ENCODE measurements at places on chromosomes 7 and 10.
A peak's percentile ranks its signal among the peaks of the same experiment; 100 is the strongest.

GRCh38 chr7:142001163-142001874 is 5.6 kb downstream of the MGAM start:
- DNase-seq, result no peak

DNA sequence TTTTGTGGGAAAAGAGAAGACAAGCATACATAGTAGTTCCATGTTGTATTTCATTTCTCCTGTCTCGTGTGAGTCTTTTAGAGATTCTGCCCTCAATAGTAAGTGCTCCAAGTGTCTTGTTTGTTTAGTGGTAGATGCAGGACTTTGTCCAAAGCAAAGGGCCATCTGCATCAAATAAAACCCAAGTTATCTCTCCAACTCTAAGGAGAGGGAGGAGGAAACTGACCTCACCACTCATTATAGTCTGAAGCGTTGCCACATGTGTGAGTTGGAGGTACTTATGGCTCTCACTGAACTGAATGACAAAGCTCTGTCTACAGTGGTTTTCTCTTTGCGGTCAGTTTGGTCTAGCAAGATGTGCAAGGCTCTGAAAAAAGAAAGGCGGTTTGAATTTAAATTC is 272.6 kb downstream of the DOCK4 start:
- no peak for DNase-seq

DNA sequence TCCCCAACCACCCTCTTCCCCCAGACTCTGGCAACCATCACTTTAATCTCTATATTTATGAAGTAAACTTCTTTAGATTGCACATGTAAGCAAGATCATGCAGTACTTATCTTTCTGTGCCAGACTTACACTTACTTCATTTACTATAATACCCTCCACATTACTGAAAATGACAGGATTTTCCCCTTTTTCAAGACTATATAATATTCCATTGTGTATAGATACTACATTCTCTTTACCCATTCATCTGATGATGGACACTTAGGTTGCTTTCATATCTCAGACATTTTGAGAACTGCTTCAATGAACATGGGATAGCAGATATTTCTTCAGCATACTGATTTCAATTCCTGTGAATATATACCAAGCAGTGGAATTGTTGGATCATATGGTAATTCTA is 4.4 kb downstream of the DOCK4 start:
- DNase-seq, result no peak

DNA sequence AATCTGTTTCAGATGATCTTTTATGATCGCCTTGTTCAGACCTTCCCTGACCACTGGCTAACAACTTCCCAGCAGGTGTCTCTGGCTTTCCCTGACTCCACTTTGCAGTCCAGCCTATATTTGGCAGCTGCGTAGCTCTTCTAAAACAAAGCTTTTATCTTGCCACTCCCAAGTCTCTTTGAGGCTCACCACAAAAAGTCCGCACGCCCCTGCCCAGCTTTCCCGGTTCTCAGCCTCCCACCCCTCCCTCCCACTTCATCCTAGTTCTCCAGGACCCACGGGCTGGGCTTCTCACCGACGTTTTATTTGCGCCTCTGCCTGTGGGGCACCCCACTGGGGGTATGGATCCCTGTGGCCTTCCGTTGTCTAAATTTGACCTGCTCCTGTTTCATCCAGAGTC is 58.9 kb upstream of the USP6NL start:
- DNase-seq, result no peak

- DNase-seq, result no peak
Observed at GRCh38 chr7:145331076-145331475, 495.2 kb upstream of the TPK1 start.

- no peak for DNase-seq
Observed at GRCh38 chr10:178723-179122, 43.5 kb downstream of the ZMYND11 start.

- DNase-seq, result no peak
Observed at GRCh38 chr10:102542800-102543418, 39.1 kb downstream of the SUFU start.

- DNase-seq, result no peak
Observed at GRCh38 chr10:114391599-114391998, 12.7 kb downstream of the AFAP1L2 start.

DNA sequence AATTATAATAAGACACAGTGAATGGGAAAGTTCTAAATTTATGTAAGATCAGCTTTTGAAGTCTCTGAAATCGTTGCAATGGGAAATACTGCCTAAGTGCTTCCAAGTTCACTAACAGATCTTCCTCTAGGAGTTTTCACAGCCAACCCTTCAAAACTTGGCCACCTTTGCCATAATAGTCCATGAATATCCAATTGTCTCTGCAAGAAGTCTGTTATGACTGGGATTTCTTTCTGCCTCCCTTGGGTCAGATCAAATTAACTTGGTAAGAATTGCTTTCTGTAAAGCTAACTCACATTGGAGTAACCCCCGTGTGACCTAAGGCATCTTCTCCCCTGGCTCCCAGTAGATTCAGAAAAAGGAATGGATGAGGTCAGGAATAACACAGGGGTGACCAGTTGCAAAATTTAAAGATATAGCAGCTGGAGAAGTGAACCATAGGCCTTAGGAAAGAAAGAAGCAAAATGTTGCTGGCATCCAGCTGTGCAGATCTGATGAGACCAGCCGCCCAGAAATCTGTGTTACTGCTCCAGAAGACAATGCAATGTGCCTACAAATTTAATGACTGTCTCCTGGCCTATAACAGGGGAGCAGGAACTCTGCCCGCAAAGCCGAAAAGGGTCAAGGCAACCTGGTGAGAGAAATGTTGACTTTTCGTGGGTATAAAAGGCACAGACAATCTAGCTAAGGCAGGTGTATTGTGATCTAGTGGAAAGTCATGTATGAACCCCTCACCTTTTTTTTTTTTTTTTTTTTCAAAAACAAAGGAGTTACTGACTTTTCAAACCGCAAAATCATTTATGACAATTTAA is 7.5 kb upstream of the OPTN start:
- no peak for DNase-seq

DNA sequence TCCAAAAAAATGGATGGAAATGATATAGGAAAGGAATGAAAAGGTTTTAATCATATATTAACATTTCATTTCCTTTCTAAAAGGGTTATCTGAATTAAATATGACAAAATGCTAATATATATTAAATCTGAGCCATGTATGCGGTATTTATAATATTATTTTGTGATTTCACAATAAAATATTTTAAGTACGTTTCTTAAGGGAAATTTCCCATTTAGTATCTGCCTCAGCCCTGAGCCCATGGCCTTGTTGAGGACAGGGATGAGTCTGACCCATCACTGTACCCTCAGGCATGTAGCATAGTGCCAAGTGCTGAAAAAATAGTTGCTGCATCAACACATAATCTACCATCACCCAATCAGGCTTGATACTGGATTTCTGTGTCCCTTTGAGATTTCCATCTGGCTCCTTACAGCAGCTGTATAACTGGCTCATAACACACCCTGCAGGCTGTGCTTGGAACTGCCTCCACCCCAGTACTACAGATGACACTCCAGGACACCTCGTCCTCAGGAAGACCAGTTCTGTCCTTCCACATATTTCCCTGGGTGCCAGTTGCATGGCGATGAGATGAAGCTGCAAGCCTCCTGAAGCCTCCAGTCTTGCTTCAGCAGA is 59.4 kb upstream of the ASAH2 start:
- DNase-seq, result no peak

DNA sequence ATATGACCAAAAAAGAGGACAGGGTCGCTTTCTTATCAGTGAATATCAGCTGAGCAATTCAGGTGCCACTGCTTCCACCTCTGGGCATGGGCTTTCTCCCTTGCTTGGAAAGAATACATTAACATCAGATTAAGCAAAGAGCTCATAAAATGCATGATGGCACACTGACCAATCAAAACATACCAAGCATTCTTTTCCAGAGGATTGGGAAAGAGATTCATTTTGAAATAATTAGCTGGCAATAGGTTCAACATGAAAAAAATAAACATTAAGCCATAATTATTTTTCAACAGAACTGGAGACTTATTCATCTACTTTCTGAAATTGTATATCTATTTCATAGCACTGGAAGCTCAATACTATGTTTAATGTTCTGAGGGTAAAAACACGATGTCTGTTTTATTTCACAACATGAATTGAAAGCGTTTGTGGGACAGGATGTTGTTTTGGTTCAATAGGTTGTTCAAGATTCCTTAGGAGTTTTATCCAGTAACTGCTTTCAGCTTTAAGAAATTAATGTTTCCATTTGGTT is 53.2 kb downstream of the TFAM start:
- no peak for DNase-seq

GRCh38 chr7:5360451-5360850 is 63.2 kb downstream of the TNRC18 start:
- no peak for DNase-seq

GRCh38 chr7:13240349-13240748 is 552.9 kb downstream of the ARL4A start:
- no peak for DNase-seq

DNA sequence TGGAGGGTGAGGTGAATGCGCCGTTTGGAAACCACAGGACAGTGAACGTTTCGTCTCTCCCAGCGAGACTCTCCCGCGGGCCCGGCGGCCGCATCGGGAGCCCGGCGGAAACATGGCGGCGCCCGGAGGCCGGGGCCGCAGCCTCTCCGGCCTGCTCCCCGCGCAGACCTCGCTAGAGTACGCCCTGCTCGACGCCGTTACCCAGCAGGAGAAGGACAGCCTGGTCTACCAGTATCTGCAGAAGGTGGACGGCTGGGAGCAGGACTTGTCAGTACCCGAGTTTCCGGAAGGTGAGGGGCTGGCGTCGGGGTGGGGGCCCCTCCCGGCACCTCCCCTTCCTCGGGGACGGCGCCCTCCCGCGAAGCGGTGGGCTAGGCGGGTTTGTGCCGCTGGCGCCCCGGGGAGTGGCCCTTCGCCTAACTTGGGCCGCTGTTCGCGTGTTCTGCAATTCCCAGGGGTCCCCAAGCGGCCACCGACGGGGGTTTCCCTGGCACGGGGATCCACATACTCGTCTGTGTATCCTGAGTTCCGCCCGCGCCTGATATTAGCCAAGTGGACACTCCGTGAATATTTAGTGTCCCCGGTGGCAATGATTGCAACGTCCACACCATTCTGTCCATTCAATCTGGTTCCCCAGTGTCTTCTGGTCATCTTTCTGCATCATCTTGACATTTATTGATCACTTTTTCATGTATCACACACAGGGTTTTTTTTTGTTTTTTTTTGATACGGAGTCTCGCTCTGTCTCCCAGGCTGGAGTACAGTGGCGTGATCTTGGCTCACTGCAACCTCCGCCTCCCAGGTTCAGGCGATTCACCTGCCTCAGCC is 514 bp downstream of the NHLRC2 start:
- DNase-seq, result peak; percentile 34

DNA sequence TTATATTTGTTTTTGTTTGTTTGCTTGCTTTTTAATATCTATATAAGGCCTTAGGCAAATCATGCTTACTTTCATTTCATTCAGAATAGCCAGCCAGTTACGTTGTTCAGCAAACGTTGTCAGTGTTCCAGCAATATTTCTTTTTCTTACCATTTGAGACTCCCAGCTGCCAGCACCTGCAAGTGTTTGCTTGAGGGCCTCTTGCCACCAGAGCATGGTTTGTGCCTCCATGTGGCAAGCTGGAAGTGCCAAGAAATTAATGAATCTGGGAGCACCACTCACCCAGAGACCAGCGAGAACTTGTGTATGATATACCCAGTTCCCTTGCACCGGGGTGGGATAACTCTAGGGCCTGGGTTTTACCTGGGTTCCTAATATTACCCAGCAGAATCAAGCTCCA is 177.1 kb upstream of the CSTF2T start:
- DNase-seq, result no peak

GRCh38 chr10:45386657-45387056 is 12.6 kb downstream of the ALOX5 start:
- no peak for DNase-seq

GRCh38 chr7:93704217-93704616 is 129.7 kb upstream of the CALCR start:
- no peak for DNase-seq

GRCh38 chr7:142767451-142767850 is 3.3 kb upstream of the PRSS2 start:
- no peak for DNase-seq

DNA sequence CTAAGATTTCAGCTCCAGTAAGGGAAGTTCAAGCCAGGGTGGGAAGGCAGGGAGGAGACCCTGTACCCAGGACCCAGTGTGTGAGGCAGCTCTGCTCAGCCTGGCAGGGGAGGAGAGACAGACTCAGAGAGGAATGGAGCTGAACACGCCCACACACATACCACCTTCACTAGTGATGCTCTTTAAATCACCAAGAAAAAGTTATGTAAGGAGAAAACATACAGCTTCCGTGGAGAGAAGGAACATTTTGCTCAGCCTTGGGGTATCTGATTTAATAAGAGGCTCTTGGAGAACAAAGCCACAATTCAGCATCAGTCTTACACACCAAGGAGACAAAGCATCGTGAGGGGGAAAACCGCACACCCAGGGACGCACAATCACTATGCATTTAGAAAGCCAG is 62.9 kb downstream of the PRKAG2 start:
- DNase-seq, result no peak

DNA sequence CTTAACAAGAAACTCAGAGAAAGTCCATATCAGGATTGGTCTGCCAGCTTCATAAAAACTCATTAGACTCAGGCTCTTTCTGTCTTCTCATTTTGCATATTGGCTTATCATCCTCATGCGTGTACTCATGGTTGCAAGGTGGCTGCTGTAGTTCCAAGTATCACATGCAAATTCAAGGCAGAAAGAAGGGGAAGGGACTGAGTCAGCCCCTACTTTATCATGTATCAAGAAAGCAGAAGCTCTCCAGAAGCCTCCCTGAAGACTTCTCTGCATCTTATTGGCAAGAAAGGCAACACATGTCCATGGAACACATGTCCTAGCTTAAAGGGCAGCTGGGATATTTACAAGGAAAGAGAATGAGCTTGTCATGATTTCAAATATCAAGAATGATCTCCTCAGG is 19.4 kb upstream of the EZH2 start:
- DNase-seq, result no peak

DNA sequence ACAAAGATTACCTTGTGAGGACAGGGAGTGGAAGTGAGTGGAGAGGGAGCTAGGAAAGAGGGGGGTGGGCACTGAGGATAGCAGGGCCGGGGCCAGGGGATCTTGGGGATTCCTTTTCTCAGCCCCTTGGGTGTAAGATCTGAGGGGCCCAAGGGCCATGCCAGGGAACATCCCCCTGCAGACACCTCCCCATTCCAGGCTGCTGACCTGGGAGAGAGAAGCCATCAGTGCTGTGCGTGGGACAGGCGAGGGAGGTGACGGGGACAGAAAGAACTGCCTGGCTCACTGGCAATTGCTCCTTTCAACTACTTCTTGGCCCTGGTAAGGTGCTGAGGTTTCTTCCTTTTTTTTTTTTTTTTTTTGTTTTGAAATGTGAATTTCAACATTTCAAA is 12.0 kb upstream of the BTBD16 start:
- DNase-seq, result no peak

DNA sequence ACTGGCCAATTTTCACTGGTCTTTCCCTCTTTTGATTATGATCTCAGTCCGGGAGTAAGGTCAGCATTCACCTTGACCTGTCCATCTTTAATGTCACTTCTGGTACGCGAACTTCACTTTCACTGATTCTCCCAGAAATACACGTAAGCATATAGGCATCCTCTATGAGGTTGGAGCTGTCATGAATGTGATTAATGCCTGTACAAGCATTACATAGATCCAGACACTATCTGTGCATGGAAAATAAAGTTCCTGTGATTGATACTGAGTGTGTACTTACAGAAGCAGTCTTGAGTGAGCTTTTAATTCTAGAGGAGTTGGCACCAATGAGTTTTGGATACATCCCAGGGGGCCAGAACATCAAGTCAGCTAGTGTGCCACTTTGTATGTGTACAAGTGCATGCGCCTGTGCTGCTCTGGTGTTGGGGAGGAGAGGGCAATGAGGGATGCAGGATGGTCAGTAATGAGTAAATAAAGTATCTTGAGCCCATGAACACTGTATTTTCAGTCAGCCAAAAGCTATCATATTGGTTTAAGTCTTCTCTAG is 6.0 kb downstream of the PTPRZ1 start:
- DNase-seq, result no peak
